Natural killer cell (primary cell): ENCODE measurements at places on chromosomes 16 and 17.

- no peaks in the 10 kb centered on the region for H3K27me3 ChIP-seq
- DNase-seq, result no peak
- H3K4me1 ChIP-seq, result no peaks in the 10 kb centered on the region
- no peak overlapping the region for H3K4me3 ChIP-seq
- no peak overlapping the region for H3K27ac ChIP-seq
Measured at GRCh38 chr17:10635290-10635689, 21.8 kb downstream of the MYH3 start.

- no peak for DNase-seq
- H3K4me3 ChIP-seq, result no peak overlapping the region
- H3K27me3 ChIP-seq, result no peaks in the 10 kb centered on the region
- H3K27ac ChIP-seq, result no peak overlapping the region
Measured at GRCh38 chr16:72091217-72091616, 2.2 kb downstream of the TXNL4B start.

- H3K27ac ChIP-seq, result no peak overlapping the region
- DNase-seq, result no peak
- H3K4me3 ChIP-seq, result no peak overlapping the region
- H3K4me1 ChIP-seq, result no peaks in the 10 kb centered on the region
- peaks cover 43% of the 10 kb centered on the region for H3K36me3 ChIP-seq
- H3K27me3 ChIP-seq, result no peaks in the 10 kb centered on the region
Measured at GRCh38 chr17:67891481-67892119, 66.3 kb downstream of the BPTF start.

DNA sequence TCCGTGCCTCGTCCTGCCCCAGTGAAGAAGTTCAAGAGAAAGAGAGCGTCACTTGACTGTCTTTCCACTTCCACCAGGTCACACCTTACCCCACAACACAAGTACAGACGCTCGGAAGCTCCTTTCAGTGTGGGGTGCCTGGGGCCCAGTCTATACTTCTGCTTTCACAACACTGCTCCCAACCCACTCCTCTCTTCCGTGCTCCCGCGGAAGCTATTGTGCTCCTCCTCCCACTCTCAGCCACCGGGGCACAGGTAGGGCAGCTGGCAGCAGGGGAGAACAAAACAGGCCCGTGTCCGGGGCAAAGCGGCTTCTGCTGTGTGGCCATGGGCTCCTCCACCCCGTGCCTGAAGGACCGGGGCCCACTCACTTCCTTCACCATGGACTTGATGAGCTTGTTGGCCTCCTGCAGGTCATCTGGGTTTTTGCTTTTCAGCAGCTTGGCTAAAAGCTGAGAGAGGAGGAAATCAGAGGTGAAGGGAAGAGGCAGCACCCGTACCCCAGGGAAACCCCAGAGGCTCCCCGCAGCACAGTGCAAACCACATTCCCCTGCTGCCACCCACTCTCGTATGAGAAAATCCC, 18.9 kb downstream of the GGA3 start:
- peak overlapping the region; percentile 45 for H3K27ac ChIP-seq
- peaks cover 47% of the 10 kb centered on the region for H3K4me1 ChIP-seq
- H3K4me3 ChIP-seq, result no peak overlapping the region
- no peak for DNase-seq
- H3K36me3 ChIP-seq, result peaks cover 88% of the 10 kb centered on the region

DNA sequence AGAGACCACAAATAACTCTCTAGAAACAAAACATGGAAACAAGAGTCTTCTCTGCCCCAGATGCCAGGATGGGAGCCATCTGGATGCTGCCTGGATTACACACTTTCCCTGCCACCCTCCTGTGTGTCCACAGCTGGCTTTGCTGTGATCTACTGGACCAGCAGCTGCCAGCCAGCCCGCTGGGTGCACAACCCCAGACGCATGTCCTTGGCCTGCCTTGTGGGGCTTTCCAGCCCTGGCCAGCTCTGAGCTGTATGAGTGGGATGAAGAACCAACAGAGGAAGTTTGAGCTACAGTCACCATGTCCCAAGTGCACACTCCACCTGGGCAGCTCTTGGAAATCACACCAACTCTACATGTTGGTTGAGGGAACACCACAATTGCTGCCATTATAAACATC, 57.0 kb upstream of the TNRC6C start:
- no peak overlapping the region for H3K4me3 ChIP-seq
- DNase-seq, result no peak
- no peak overlapping the region for H3K27ac ChIP-seq
- no peaks in the 10 kb centered on the region for H3K27me3 ChIP-seq

- peaks cover 77% of the 10 kb centered on the region for H3K4me1 ChIP-seq
- peaks cover 22% of the 10 kb centered on the region for H3K27me3 ChIP-seq
- peak overlapping the region; percentile 88 for H3K27ac ChIP-seq
- H3K4me3 ChIP-seq, result peak overlapping the region; percentile 93
Measured at GRCh38 chr16:67158637-67159600, 790 bp downstream of the TRADD start.
